Astrocyte (in vitro differentiated cells and primary cell): ENCODE measurements at places on chromosomes 13 and 19. TPM values are rescaled to one million over a fixed set of nuclear protein-coding genes. Genes with fewer than 3 reads are reported as not detected.

Gene CEACAM7
- total RNA-seq, result not detected in 2 replicates

Gene LCP1
- 7.3 and 8.4 TPM in 2 replicates for total RNA-seq

Gene DZIP1
- total RNA-seq, result 49.2 and 52.4 TPM in 2 replicates

Gene CYP2A6
- not detected in 2 replicates for total RNA-seq

Gene PRSS57
- total RNA-seq, result not detected in 2 replicates

Gene SHISA2
- 5.5 and 6.0 TPM in 2 replicates for total RNA-seq

Gene TYROBP
- total RNA-seq, result not detected in 2 replicates

Gene AKT1S1
- 104 and 116 TPM in 2 replicates for total RNA-seq

Gene CPAMD8
- 1.4 and 1.9 TPM in 2 replicates for total RNA-seq

Gene CPB2
- not detected in 2 replicates for total RNA-seq

Gene CNFN
- 0.61 and 2.5 TPM in 2 replicates for total RNA-seq

Gene CATSPERD
- total RNA-seq, result not detected in 2 replicates

- peak; percentile 39 for DNase-seq
Observed at GRCh38 chr13:92355213-92355612, 871.4 kb upstream of the GPC6 start.

DNA sequence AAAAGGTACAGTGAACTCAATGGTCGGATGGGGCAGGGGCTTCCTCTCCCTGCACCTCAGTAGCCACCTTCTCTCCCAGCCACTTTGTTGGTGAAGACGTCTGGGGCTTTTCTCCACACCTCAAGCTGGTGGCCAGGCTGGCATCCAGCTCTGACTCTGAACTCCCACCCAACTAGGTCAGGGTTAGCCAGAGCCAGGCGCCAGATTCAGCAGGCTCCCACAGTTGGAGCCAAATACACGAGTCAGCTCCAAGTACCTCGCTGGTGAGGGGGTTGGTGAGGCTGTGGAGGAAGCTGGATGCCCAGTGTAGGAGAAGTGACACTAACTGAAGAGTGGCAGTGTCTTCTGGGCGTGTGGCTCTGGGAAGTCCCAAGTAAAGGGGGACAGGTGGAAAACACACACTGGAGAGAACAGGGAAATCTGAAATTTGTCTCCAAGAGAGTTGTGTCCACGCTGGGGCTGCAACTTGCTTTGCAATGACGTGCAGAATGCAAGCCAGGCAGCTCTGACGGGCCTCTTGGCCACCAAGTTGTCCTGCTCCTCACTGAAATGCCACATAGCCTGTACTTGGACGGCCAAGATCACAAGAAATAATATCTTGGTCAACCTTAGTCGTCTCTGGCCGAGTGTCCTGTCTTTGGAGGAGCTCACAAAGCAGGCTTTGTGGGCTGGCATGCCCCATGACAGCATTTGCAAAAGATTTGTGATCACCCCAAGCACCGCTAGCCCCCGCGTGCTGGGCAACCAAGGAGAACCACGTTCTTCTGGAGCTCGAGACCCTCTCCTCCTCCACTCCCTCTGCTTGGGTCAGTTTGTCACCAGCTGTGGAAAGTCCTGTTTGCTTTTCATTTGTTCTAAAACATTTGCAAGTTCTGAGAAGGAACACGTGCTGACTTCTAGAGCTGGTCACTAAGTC, 18.1 kb downstream of the SLC7A1 start:
- no peak for DNase-seq

GRCh38 chr13:50390503-50391248, 375.4 kb downstream of the KCNRG start:
- no peak for DNase-seq

GRCh38 chr19:3201072-3201700, 15.5 kb downstream of the NCLN start:
- DNase-seq, result no peak

GRCh38 chr13:91824416-91824815, 426.0 kb downstream of the GPC5 start:
- DNase-seq, result no peak

DNA sequence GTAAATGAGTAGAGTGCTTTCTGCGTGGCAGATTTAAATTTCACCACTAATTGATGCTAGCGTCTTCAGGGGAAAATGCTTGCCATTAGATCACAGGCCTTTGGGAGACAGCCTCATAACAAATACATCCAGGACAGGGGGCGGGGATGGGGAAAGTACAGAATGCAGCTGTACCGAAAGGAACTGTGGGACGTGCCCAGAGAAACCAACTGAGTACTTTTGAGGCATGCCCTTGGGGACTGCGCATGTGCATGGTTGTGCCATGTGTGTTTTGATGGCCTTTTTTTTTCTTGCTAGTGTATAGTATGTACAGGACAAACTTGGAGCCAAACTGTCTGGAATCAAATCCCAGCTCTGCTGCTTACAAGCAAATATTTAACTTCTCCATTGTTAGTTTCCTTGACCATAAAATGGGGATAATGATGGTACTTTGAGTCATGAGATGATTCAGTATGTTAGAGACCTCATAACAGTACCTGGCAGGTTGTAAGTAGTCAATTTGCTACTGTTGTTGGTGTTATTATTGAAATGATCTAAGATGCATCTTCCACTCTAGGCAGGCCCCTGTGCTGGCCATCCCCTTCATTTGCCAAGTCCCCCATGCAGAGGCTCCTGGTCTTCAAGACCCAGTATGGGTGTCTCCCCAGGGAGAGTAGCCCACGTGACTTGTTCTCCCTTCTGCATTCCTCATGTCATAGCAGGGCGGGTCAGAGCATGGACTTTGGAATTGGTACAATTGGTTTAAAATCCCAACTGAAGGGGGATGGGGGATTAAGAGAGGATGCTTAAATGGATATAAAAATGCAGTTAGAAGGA, 68.3 kb upstream of the NPAS1 start:
- DNase-seq, result peak; percentile 47

DNA sequence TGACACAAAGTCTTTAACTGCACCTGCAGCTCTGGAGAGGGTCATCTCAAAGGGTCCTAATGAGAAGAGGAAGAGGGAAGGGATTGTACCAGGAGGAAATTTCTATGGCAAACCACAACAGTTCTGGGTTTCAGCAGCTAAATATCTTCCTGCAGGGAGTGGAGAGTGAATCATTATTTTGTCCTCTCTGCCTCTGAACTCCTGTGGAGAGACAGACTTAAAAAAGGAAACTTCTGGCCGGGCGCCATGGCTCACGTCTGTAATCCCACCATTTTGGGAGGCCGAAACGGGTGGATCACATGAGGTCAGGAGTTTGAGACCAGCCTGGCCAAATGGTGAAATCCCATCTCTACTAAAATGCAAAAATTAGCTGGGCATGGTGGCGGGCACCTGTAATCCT, 16.9 kb upstream of the C1QTNF9 start:
- DNase-seq, result no peak

DNA sequence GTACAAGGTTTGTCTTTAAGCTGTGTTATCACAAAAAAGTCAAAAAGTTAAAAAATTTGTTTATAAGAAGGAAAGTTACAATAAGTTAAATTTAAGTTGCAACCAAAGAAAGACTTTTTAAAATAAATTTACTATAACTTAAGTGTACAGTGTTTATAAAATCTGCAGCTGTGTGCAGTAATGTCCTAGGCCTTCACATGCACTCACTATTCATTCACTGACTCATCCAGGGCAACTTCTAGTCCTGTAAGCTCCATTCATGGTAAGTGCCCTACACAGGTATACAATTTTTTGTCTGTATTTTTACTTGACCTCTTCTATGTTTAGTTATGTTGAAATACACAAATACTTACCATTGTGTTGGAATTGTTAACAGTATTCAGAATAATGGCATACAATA, 667.9 kb upstream of the SLITRK5 start:
- no peak for DNase-seq

GRCh38 chr13:33153421-33154404, 131.8 kb downstream of the STARD13 start:
- peak; percentile 52 for DNase-seq

GRCh38 chr19:12953138-12953798, 3.8 kb downstream of the GADD45GIP1 start:
- no peak for DNase-seq

- DNase-seq, result no peak
Observed at GRCh38 chr13:52707375-52707774, 32.2 kb downstream of the CNMD start.

GRCh38 chr13:106246242-106246641, 289.2 kb downstream of the EFNB2 start:
- DNase-seq, result no peak

DNA sequence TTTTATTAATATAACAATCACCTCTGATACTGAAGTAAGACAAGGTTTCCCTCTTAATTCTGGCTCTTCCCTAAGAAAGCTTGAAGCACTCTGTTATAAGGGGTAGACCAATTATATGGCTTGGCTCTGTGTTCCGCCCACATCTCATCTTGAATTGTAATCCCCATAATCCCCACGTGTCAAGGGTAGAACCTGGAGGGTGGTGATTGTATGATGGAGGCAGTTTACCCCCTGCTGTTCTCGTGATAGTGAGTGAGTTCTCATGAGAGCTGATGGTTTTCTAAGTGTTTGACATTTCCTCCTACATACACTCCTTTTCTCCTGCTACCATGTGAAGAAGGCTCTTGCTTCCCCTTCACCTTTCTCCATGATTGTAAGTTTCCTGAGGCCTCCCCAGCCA, 363.8 kb upstream of the PCDH20 start:
- no peak for DNase-seq

- DNase-seq, result peak; percentile 66
Observed at GRCh38 chr13:20799726-20800416, 26.1 kb upstream of the EEF1AKMT1 start.

DNA sequence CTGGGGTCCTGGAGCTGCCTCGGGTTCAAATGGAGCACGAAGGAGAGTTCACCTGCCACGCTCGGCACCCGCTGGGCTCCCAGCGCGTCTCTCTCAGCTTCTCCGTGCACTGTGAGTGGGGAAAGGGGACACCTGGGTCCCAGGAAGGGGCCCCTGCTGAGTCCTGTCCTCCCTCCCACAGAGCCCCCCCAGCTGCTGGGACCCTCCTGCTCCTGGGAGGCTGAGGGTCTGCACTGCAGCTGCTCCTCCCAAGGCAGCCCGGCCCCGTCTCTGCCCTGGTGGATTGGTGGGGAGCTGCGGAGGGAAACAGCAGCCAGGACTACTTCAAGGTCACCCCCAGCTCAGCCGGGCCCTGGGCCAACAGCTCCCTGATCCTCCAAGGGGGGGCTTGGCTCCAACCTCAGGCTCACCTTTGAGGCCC, 11.0 kb upstream of the SIGLEC11 start:
- no peak for DNase-seq

GRCh38 chr19:17862711-17863519, 3.2 kb downstream of the RPL18A start:
- DNase-seq, result no peak

- DNase-seq, result peak; percentile 85
Observed at GRCh38 chr13:48783181-48783630, 129.5 kb downstream of the CYSLTR2 start.

GRCh38 chr13:75440100-75440499, 41.9 kb downstream of the TBC1D4 start:
- DNase-seq, result no peak

DNA sequence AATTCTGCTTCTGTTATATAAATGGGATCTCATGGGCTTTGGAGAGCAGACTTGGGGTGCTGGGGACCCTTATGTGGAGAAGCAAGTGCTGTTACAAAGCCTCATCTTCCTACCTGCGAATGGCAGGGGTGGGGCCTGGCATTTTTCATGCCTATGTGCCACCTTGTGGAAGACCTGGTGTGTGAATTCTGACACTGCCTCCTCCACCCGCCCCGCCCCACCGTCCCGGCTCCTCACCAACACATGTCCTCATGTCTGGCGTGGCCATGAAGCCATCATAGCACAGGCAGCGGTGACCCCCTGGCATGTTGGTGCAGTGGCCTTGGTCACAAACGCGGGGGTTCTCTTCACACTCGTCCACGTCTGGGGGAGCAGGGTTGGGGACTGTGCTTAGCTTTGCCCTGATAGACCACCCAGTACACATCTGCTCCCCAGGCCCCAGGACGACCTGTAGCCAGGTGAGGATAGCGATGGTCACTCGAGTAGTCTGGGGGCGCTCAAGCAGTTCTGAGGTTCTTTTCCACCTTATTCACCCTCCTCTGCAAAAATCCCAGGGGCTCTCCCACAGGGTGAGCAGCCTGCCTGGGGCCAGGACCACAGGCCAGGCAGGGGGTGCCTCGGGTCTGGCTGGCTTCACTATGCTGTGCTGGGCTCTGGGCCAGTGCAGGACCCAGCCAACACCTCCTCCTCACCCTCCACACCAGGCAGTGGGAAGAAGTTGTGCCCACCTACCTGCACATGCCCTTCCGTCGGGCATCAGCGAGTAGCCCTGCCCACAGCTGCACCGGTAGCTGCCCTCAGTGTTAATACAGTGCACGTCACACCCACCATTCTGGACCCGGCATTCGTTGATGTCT, 32.7 kb downstream of the FBN3 start:
- DNase-seq, result no peak

- peak; percentile 57 for DNase-seq
Observed at GRCh38 chr13:93635616-93636032, 409.0 kb downstream of the GPC6 start.

- peak; percentile 91 for DNase-seq
Observed at GRCh38 chr13:101529422-101529821, 76.9 kb downstream of the ITGBL1 start.

- no peak for DNase-seq
Observed at GRCh38 chr13:51311957-51312520, 27.5 kb upstream of the SERPINE3 start.

- no peak for DNase-seq
Observed at GRCh38 chr19:39830406-39830805, 3.6 kb downstream of the DYRK1B start.

DNA sequence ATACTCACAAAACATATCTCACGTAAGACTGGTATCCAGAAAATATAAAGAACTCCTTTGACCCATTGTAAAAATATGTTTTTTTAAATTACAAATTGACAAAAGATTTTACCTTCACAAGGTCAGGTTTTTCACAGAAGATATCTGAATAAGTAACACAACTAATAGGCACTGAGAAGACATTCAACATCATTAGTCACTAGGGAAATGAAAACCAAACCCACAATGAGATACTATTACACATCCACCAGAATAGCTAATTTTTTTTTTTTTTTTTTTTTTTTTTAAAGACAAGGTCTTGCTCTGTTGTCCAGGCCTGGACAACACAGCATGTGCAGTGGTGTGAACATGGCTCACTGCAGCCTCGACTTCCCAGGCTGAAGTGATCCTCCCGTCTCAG, 157.5 kb downstream of the MIPEP start:
- DNase-seq, result no peak

- no peak for DNase-seq
Observed at GRCh38 chr19:44539236-44539826, 9.9 kb upstream of the CEACAM20 start.
